Mammary epithelial cell (primary cell): ENCODE measurements at places on chromosomes 6 and 20.
A peak's percentile ranks its signal among the peaks of the same experiment; 100 is the strongest.

DNA sequence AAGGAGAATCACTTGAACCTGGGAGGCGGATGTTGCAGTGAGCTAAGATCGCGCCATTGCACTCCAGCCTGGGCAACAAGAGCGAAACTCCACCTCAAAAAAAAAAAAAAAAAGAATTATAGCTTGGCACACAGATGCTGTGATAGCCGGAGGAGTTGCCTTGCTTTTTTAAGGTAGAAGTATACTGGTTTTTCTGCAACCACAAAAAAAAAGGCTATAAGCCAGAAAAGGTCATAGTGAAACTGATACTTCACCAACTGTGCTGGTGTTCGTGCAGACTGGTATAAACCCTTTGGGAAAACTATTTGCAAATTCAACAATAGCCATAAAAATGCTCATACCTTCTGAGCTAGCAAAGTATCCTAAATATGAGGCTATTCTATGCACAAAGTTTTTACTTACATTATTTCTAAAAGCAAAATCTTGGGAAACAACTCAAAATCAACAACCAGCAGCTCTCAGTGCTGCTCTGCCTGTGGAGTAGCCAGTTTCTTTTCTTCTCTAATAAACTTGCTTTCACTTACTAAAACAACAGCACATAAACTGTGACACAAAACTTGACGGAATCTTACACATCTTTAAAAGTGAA, 44.0 kb downstream of the B4GALT5 start:
- DNase-seq, result no peak

DNA sequence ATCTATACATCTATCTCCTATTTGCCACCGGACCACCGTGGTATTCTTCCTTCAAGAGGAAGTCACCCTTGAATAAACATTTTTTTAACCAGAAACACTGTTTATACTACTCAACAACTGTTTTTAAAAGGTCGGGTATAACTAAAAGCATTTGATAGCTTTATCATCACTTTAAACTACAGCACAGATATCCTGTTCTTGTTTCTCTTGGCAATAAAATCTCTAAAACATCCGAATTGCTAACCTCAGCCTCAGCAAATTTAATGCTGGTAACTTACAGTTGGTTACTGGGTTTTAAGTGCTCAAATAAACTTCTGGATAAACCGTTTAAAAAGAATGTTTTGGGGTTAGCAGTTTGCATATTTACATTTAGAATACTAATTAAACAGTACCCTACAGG, 20.4 kb downstream of the ZUP1 start:
- no peak for DNase-seq

DNA sequence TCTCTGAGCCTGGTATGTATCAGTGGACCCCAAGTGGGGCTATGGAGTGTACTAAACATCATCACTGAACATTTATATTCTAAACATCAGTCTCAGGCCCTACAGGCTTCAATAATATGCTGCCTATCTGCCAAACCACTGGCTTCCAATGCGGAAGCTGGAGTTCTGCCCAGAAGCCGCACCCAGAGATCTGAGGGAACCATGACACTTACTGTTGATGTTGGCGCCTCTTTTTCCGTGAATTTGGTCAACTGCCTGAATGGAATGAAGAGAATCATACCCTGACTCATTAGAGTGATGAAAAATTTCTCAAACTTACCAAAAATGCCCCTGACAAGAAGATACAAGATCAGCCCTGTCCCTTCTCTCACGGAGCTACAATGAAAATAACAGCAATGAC, 66.2 kb downstream of the SLC22A23 start:
- peak; percentile 96 for DNase-seq

DNA sequence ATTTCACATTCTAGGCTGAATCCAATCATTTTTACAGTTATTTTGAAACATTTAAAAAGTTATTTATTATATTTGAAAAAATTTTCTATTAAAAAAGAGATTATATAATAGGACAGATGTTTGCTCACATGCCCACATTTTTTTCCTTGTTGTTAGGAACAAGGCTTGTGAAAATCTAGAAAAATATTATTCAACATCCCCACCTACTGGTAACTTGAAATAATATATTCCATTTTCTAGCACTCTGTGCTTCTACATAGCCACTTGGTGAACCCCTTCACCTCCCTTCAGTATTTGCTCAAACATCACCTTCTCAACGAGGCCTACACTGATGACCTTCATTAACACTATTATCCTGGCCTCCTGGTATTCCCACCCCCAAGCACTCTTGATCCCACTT, 18.3 kb upstream of the GPRC6A start:
- DNase-seq, result peak; percentile 24

- DNase-seq, result no peak
These were observed 621.8 kb downstream of the BCKDHB start for GRCh38 chr6:80728101-80728750.

DNA sequence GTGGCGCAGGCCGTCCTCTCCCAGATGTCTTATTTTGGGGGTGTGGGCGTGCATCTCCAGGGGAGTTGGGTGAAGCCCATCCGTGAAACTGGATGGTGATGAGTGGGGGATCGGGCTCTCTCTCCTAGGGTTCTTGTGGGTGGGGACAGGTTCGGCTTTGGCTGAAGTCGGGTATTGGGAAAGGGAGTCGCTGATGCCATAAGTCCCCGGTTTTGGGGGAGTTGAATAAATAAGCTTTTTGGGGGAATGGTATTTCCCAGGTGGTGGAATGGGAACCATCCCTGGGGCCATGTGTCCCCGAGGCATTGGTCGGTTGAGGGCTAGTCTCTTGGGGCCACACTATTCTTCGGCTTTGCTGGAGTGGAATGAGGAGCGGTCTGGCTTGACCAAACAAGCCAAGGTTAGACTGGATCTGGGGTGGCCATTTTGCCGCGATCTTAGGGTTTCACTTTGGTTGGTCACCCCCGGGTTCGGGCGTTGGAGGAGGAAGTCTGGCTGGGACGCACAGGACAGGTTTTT, 481 bp downstream of the ZNF133 start:
- DNase-seq, result peak; percentile 23

DNA sequence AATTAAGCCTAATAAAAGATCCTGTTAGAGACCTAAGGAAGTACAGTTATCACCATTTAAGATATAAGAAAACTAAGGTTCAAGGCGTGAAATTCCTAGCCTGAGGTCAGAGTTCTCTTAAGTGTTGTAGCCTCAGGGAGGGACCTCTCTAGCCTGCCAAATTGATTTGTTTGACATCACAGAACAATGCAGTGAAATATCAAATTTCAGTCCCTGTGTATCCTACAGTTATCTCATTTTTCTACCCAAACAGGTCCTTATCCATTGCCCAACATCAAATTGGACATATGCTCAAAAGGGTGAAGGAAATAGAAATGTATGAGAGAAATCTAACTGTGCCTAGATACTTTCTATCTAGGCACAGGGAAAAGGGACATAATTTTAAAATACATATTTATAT, 63.0 kb downstream of the NCOA7 start:
- DNase-seq, result no peak

GRCh38 chr20:44914924-44915323, 5.1 kb downstream of the PABPC1L start:
- DNase-seq, result no peak

GRCh38 chr6:138492871-138493270, 6.4 kb downstream of the NHSL1 start:
- DNase-seq, result no peak

DNA sequence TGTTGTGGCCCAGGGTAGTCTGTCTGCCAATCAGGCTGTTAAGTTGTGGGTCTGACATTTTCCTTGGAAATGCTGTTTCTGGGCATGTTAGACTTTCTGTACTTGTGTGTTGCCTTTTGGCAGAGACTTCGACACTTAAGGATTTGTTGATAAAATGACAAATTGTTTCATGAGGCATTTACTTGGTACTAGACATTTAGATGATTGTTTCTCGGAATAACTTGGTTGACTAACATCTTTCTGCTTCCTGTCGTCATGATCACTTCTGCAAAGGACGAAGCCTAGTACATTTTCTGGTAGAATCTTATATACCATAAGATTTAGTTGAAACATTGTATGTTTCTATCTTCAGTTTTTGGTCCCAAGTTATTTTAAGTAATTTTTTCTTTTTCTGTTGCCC, 34.1 kb downstream of the UTRN start:
- DNase-seq, result no peak

DNA sequence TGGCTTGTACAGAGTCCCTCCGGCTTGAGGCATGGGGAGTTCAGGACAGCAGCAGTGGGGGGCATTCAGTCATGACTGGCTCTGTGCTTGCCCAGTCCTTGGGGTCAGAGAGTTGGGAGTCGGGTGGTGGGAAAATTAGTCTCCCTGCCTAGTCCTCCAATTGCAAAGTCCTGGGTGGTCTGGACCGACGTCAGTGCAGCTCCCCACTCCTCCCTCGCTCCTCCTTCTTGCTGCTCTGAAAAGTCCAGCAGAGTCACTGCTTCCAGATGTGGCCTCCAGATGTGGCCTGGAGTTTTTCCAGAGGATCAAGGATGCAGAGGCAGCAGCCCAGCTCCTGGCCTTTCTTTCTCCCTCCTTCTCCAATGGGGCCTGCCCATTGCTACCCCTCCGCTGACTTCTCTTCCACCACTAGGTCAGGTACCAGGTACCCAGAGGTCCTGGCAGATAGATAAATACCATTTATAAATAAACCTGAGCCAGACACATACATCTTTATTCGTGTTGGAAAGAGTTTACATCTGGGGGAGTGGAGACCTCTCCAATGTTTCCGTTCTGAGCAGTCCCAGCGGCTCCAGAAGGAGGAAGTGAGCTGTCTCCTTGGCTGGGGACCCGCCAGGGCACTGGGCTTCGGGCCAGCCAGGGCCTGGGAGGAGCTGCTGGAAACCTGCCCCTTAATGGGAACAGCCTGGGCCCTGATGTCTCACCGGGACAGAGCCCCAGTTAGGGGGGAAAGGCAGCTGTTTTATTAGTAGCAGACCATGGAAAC, 49.0 kb upstream of the RNF24 start:
- DNase-seq, result peak; percentile 79
